Upper lobe of left lung (tissue), 6 donors: ENCODE measurements at places on chromosomes 1 and 21. TPM values are rescaled to one million over a fixed set of nuclear protein-coding genes. Genes with fewer than 3 reads are reported as not detected.

The ASPM gene
- under 0.01 TPM for total RNA-seq

The TBCE gene
- total RNA-seq, result 38.3 TPM

GRCh38 chr1:54408147-54409066 is 2.2 kb upstream of the SSBP3 start:
- no peak for DNase-seq
- H3K4me1 ChIP-seq, result peaks cover 30% of the 10 kb centered on the region
- peak overlapping the region; percentile 89 for H3K27ac ChIP-seq

- H3K27ac ChIP-seq, result no peak overlapping the region
- DNase-seq, result no peak
- no peaks in the 10 kb centered on the region for H3K4me1 ChIP-seq
- H3K27me3 ChIP-seq, result no peaks in the 10 kb centered on the region
Observed at GRCh38 chr1:217067642-217068041, 344.4 kb upstream of the ESRRG start.

DNA sequence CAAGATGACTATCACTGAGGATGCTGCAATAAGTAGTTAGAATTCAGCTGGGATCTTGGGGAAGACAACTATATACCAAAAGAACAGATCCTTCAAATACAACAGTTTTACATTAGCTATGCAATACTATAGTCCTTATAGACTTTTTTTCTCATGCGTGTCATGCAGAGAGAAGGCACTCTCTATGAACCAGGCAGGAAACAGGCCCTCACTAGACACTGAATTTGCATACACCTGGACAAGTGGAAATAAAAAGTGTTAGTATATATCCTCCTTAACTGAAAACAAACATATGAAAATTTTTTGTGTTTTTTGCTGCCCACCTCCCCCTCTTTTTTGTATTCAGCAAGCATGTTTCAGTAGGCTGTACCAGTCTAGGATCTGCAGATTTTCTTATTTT is 29.9 kb downstream of the TMCO1 start:
- no peaks in the 10 kb centered on the region for H3K27me3 ChIP-seq
- DNase-seq, result no peak
- peaks cover 52% of the 10 kb centered on the region for H3K36me3 ChIP-seq
- no peak overlapping the region for H3K4me3 ChIP-seq
- no peaks in the 10 kb centered on the region for H3K4me1 ChIP-seq

GRCh38 chr1:31666263-31666963 is 21.7 kb upstream of the PEF1 start:
- H3K36me3 ChIP-seq, result no peaks in the 10 kb centered on the region
- H3K4me1 ChIP-seq, result peaks cover 22% of the 10 kb centered on the region
- DNase-seq, result peak; percentile 63
- no peaks in the 10 kb centered on the region for H3K27me3 ChIP-seq

The AMY1C gene
- 5.7 TPM for total RNA-seq

DNA sequence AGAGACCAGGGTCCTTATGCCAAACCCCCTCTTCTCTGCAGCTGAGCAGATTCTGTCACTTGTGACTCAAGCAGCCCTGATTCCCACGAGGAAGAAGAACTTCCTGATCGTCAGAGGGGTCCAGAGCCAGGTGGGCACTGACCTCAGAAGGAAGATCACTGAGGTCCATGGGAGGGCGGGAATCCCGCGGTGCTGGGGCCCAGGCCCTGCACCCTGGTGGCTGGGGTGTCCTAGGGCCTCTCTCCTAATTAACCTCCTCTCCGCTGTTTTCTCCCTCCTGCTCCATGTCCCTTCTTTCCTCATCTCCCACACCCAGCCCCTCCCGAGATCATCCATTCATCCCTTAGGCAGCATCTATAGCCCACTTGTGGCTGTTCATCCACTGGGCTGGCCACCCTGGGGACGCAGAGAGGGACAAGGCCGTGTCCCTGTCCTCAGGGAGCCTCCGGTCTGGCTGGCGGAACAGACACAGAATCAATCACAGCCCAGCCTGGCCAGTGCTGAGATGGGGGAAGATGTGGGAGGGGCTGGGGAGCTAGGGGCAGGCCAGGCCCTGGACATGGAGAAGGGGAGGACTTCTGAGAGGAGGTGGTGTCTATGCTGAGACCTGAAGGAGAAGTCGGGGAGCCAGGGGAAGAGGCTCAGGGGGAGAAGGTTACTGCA is 638.3 kb downstream of the MATN1 start:
- H3K4me1 ChIP-seq, result peaks cover 22% of the 10 kb centered on the region
- H3K4me3 ChIP-seq, result no peak overlapping the region
- H3K27me3 ChIP-seq, result no peaks in the 10 kb centered on the region
- H3K36me3 ChIP-seq, result no peaks in the 10 kb centered on the region
- H3K27ac ChIP-seq, result no peak overlapping the region
- DNase-seq, result peak; percentile 62

DNA sequence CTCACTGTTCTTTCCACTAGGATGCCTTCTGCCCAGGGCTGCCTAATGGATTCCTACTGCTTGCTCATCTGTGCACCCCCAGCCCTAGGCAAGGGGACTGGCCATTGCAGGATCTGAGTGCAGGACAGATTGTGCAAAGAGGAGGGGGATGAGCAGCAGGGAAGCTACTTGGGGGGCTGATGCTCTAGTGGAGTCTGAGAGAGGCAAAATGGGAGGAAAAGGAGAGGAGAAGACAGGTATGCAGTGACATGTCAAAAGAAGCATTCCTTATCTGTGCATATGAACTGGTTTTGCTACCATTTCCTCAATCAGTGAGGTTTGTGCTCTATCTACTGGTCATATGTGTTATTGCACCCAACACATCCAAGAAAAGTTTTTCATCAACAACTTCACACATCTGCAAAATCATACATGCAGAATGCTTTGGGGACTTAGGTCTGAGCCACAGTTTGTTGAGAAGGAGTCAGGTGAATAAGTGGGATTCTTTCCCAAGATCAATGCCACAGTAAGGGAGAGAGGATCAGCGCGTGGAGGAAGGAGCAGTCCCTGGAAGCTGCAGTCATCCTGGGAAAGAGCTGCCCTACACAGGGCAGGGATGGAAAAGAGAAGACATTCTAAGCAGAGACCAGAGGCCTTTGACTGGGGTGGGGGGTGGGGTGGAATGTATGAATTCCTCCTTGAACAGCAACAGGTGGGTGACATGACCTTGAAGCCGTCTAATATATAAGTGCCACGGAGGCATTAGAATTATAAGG is 14.4 kb downstream of the SLC5A9 start:
- no peak for DNase-seq
- no peaks in the 10 kb centered on the region for H3K4me1 ChIP-seq
- no peak overlapping the region for H3K27ac ChIP-seq
- no peaks in the 10 kb centered on the region for H3K36me3 ChIP-seq

The TEDDM1 gene
- not detected for total RNA-seq

DNA sequence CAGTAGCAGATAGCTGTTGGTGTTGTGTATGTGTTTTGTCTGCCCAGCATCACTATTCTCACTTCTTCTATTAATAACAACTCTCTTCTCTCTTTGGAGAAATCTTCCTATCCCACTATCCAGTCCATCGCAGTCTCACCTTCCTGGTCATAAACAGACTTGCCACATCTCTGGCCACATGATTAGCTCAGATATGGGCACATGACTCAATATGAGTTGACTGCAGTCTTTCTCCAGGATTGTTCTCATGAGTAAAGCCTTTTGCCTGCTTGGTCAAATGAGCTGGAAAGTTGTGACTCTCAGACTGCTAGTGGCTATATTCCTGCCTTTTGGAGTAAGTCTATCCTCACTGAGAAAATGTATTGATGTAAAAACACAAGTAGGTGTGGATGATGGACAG is 32.9 kb upstream of the TADA1 start:
- no peaks in the 10 kb centered on the region for H3K4me1 ChIP-seq
- no peak overlapping the region for H3K27ac ChIP-seq
- no peaks in the 10 kb centered on the region for H3K36me3 ChIP-seq
- H3K4me3 ChIP-seq, result no peak overlapping the region
- no peaks in the 10 kb centered on the region for H3K27me3 ChIP-seq

DNA sequence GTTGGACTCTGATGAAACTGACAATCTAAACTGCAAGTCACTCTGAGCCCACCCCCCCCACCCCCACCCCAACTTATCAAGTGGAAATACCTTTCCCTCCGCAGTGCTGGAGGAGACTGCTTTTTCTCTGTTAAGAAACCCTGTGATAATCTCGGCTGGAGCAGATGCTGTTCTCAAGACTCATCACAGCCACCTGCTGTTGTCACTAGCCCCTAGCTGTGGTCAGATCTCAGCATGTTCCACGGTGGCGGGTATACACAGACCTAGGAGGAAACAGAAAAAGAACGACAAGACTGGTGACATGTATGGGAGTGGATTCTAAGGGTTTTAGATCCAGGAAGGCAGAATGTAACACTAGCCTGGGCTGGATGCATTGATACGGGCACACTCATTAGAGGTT is 2.3 kb downstream of the ACTL8 start:
- no peaks in the 10 kb centered on the region for H3K36me3 ChIP-seq
- no peak overlapping the region for H3K4me3 ChIP-seq
- no peak overlapping the region for H3K27ac ChIP-seq

DNA sequence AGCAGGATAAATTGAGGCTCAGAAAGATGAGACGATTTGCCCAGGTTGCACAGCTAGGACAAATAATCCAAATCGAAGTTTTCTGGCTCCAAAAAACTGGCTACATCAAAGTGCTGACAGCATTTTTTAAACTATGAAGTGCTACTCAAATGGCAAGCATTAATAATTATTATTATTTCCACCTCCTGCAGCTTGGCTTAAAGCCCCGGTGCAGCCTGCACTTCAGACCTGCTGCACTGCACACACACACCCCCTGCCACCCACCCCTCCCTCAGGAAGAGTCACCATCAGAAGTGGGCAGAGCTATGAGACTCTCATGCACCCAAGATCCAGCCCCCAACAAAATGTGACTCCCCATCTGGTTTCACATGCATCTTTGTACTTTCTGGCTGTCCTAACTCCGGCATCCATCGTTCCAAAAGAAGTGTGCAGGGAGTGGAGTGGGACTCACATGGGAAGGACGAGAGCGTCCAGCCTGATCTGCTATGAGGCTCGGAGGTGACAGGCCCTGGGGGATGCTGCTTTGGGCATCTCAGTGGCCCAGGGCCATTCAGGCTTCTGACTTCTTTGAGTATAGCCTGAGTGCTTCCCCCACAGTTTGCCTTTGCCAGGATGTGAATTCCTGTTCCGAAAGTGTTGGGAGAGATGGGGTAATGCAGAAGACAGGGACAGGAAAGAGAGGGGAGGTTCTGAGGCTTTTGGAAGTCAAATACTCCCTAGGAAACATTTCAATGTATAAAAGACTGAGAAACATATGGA is 65.0 kb upstream of the FAM20B start:
- H3K4me3 ChIP-seq, result no peak overlapping the region
- no peak overlapping the region for H3K27ac ChIP-seq
- DNase-seq, result no peak
- H3K27me3 ChIP-seq, result no peaks in the 10 kb centered on the region

The ST6GALNAC3 gene
- total RNA-seq, result 13.1 TPM

DNA sequence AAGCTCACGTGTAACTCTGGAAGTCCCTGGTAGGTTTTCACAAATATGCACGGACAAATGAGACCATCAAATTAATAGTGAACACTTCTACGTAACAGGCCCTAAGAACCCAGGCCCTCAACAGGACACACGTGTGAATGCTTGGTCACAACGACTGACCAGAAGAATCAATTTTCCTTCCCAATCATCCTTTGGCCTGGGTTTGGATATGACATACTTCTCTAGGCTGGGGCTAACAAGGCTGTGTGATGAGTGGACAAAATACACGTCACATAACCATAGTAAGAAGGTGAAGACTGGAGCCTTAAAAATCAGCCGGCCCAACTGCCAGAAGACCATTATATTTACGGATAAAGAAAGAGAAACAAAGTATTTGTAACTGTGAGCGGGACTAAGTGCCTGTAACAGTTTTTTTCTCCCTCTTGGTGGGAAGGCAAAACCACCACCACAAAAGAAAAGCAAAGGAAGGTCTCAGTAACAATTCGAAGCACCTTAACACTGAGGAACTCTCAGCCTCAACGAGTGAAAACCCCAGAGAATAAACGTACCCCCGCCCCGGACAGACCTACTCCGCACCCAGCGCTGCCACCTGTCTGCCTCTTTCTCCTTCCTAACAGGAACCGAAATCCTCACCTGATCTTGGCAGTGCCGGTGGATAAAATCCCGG is 450 bp downstream of the SDE2 start:
- no peak for DNase-seq
- H3K4me1 ChIP-seq, result peaks cover 58% of the 10 kb centered on the region
- peak overlapping the region; percentile 69 for H3K4me3 ChIP-seq
- peaks cover 16% of the 10 kb centered on the region for H3K36me3 ChIP-seq
- H3K27me3 ChIP-seq, result no peaks in the 10 kb centered on the region

- H3K4me3 ChIP-seq, result no peak overlapping the region
- no peaks in the 10 kb centered on the region for H3K36me3 ChIP-seq
- no peaks in the 10 kb centered on the region for H3K27me3 ChIP-seq
- H3K4me1 ChIP-seq, result peaks cover 27% of the 10 kb centered on the region
- H3K27ac ChIP-seq, result no peak overlapping the region
- DNase-seq, result no peak
Observed at GRCh38 chr1:167671727-167672511, 41.9 kb downstream of the RCSD1 start.

DNA sequence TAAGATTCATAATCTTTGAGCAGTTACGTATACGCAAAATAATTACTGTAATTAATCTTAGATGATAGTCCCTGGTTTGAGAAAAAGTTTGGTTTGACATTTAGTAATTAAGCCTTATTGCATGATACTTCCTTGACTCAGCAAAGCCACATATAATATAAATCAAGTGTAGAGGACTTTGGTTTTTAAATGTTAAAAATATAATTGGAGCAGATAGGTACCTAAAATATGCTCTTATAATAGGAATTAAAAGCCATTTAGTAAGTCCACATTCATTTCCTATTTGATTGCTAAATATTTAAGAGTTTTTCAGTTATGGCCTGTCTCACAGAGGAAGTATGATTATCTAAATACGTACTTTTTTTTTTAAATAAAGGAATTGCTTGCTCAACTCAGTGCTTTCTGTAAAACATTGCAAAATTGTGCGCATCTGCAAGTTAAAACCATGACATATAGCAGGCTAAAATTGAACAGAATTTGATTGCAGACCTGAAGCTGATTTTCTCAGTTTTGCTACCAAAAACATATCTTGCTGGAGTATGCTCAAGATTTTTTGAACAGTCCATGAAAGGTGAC is 20.4 kb downstream of the RPE65 start:
- H3K27me3 ChIP-seq, result no peaks in the 10 kb centered on the region
- no peak overlapping the region for H3K4me3 ChIP-seq
- H3K4me1 ChIP-seq, result no peaks in the 10 kb centered on the region
- no peaks in the 10 kb centered on the region for H3K36me3 ChIP-seq
- no peak for DNase-seq

The MTMR11 gene
- 8.4 TPM for total RNA-seq
